ENCODE measurements at places on chromosomes 1 and 21.

- H3K27me3 ChIP-seq = peaks cover 30% of the 10 kb centered on the region
- DNase-seq = no peak
- no peak overlapping the region for H3K27ac ChIP-seq
Observed at GRCh38 chr1:179588425-179589024, 3.1 kb upstream of the TDRD5 start.

DNA sequence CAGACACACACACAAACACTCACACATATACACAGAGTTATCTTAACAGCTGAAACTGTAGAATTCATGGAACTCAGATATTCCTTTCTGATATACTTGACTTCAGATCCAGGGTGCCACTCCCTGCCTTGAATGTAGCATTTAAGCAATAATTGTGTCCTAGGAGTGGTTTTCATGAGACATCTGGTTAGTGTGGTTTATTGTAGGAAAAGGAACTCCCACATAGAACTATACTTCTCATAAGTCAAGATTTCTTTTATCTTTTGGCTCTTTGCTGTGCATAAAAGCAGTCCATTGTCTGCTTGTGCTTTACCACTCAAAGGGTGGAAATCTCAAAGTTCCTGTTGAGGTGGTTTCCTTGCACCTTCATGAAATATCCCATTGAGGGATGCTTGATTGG lies 272.6 kb upstream of the SGIP1 start:
- H3K27me3 ChIP-seq = peaks cover 7% of the 10 kb centered on the region
- DNase-seq = no peak
- no peak overlapping the region for H3K27ac ChIP-seq
- H3K4me3 ChIP-seq = no peak overlapping the region

DNA sequence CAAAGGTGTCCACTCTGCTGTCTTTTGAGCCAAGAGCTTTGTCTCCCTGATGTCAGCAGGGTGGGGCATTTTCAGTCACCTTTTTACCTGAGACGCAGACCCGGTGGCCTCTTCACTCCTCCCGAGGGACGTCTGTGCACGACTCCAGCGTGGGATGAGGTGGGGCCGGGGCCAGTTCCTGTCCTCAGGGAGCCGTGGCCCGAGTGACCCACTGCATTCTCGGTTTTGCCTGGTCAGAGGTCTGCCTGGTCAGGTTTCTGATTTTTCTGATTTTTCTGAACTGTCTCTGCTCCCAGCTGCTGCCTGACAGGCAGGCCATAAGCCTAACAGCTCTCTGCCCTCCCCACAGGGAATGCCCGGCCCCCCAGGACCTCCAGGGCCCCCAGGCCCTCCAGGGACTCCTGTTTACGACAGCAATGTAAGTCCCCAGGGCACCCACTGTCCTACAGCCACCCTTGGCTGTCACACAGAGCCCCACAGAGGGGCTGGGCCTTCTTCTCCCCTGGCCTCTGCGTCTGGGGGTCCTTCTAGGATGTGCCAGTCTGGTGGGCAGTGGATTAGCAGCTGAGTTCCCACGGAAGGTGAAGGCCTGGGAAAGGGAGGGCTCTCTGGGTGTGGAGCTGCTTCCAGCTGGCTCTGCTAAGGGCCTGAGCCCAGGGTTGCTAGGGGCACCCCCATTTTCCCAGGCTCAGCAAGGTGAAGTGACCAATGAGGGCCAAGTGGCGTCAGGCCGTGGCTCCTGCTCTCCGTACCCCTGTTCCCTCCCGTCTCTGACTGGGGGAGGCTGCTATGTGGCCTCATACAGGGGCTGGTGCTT lies 45.9 kb downstream of the SLC19A1 start:
- H3K4me1 ChIP-seq = no peaks in the 10 kb centered on the region
- DNase-seq = no peak
- H3K27me3 ChIP-seq = no peaks in the 10 kb centered on the region
- no peak overlapping the region for H3K27ac ChIP-seq
- no peak overlapping the region for H3K4me3 ChIP-seq

DNA sequence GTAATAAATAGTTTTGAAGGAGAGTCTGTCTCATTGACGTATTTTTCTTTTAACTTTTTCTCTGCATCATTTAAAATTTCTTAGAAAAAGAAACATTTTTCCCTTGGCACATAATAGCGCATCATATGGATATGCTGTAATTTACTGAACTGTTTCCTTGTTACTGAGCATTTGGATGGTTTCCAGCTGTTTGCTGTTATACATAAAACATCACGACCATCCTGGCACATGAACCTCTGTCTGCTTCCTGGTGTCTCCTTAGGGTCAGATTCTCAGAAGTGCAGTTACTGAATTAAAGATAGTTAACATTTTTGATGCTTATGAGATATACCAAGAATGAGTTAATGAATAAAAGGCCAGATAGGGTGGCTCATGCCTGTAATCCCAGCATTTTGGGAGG lies 67.2 kb downstream of the BACE2 start:
- DNase-seq = no peak
- H3K4me3 ChIP-seq = no peak overlapping the region
- H3K4me1 ChIP-seq = no peaks in the 10 kb centered on the region
- no peak overlapping the region for H3K27ac ChIP-seq

DNA sequence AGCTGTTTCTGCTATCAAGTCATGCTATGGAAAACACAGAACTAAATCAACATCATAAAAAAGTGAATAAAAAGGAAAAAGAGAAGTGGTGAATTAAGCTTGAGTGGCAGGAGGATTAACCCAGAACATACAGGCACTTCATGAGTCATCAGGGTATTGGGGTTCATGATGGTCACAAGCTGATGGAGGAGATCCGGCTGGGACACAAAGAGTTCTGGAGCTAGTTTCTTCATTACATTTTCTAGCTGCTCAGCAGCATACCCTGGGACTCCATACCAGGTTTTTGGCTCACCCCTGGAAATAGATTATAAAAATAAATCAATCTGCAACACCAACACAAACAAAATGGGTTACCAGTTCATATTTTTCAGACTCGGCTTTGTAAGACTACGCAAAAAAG lies 42.5 kb upstream of the SYT2 start:
- no peaks in the 10 kb centered on the region for H3K27me3 ChIP-seq
- H3K4me3 ChIP-seq = no peak overlapping the region
- H3K36me3 ChIP-seq = peaks cover 84% of the 10 kb centered on the region
- no peaks in the 10 kb centered on the region for H3K4me1 ChIP-seq
- no peak for DNase-seq

- no peak overlapping the region for H3K4me3 ChIP-seq
- peaks cover 25% of the 10 kb centered on the region for H3K27me3 ChIP-seq
- H3K4me1 ChIP-seq = no peaks in the 10 kb centered on the region
- DNase-seq = no peak
Observed at GRCh38 chr1:88466011-88466410, 218.1 kb upstream of the PKN2 start.

- peaks cover 38% of the 10 kb centered on the region for H3K36me3 ChIP-seq
- H3K4me1 ChIP-seq = peaks cover 43% of the 10 kb centered on the region
- H3K4me3 ChIP-seq = no peak overlapping the region
Observed at GRCh38 chr1:156767879-156768604, 707 bp downstream of the PRCC start.

GRCh38 chr1:11641776-11642305 lies 12.4 kb downstream of the FBXO2 start:
- no peak overlapping the region for H3K27ac ChIP-seq
- H3K27me3 ChIP-seq = no peaks in the 10 kb centered on the region
- no peak for DNase-seq
- H3K36me3 ChIP-seq = no peaks in the 10 kb centered on the region
- H3K4me3 ChIP-seq = no peak overlapping the region

DNA sequence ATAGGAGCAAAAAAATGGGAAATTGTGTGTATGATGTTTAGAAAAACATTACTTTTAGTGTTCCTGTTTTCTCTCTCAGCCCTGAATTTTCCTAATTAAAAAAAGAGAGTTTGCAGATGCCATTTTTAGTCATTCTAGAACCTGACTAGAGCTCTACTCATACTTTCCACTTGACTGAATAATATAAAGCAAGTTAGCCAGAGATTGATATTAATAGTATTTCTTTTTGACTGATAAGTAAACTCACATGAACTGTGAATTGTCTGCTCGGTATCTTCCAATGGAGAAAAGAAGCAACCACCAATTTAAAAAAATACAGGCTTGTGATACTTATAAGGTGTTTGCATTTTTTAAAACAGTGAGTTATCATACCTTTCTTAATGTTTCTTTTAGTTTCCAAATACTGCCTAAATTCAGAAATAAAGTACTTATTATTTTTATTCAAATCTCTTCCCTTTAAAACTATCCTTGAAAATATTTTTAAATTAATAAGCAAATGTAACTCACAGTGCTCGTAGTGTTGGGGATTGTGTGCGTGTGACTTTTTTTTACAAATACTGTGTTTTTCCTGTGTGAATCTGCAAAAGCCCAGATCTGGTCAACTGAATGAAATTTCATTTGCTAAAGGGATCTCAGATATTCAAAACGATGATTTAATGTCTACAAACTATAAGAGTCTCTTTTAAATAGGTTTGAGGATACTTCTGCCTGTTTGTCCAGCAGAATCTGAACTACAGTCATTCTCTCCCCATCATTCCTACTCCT lies 9.8 kb downstream of the RAP1A start:
- H3K27me3 ChIP-seq = no peaks in the 10 kb centered on the region
- H3K4me3 ChIP-seq = peak overlapping the region; percentile 62
- no peak for DNase-seq
- H3K36me3 ChIP-seq = peaks cover 37% of the 10 kb centered on the region
- peaks cover 75% of the 10 kb centered on the region for H3K4me1 ChIP-seq

DNA sequence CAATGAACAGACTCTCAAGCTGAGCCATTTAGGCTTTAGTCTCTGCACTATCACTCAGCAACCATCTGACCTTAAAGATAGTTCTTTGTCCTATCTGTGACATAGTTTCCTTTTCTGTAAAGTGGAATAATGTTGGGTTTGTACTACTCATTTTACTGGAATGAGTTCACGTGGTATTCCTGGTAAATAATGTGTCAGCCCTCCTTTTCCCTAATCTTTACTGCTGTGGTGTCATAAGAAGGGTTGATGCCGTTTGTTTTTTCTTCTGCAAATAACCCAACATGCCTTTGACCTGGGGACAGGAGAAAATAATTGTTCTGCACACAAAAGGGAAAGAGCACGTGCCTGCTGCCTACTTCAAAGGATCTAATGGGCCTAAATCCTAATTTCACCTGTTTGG lies 297.8 kb downstream of the BRINP3 start:
- no peak for DNase-seq
- no peaks in the 10 kb centered on the region for H3K4me1 ChIP-seq
- H3K27ac ChIP-seq = no peak overlapping the region
- no peak overlapping the region for H3K4me3 ChIP-seq
- no peaks in the 10 kb centered on the region for H3K27me3 ChIP-seq
- H3K36me3 ChIP-seq = no peaks in the 10 kb centered on the region

DNA sequence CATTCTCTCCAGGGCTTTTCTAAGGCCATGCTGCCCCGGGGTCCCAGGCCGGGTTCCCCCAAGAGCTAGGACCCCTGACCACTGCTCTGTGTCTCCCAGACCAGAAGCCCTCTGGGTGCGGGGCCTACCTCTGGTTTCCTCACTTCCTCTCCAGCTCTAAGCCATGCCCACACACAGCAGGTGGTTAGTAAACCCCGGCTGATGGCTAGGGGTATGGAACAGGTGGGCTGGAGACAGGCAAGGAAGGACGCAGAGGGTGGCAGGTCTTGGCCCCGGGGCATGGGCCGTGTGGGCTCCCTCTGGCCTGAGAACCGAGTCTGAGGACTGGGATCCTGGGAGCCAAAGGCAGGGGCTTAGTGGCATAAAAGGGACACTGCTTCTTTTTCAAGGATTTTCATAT lies 15.9 kb upstream of the PLCH2 start:
- H3K27me3 ChIP-seq = no peaks in the 10 kb centered on the region
- H3K4me3 ChIP-seq = no peak overlapping the region
- no peak for DNase-seq
- no peak overlapping the region for H3K27ac ChIP-seq
- H3K4me1 ChIP-seq = no peaks in the 10 kb centered on the region

- H3K36me3 ChIP-seq = peaks cover 2% of the 10 kb centered on the region
- H3K4me3 ChIP-seq = no peak overlapping the region
- H3K27me3 ChIP-seq = no peaks in the 10 kb centered on the region
- peaks cover 3% of the 10 kb centered on the region for H3K4me1 ChIP-seq
Observed at GRCh38 chr1:1245817-1246576, 525 bp downstream of the C1QTNF12 start.

DNA sequence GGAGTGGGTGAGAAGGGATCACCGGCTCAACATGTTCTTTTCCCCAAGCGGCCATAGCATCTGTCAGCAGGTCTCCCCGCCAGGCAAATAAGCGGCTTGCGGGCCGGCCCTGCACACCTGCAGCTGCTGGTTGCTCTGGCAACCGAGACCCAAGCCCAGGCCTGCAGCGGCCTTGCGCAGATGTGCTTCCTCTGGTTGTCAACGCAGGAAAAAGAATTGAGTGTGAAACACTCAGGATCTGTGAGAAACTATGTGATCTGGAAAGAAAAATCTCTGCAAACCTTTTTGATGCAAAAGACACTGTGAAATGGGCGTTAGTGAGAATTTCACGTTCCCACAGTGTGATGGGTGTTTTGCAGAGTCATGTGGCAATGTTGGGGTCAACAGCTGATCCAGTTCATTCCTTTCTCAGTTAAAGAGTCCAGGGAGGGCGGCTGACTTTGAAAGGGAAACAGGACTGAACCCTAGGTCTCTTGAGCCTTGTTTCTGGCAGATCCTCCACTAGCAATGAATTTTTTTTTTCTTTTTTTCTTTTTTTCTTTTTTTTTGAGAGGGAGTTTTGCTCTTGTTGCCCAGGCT lies 28.4 kb downstream of the TOMM20 start:
- H3K4me1 ChIP-seq = peaks cover 19% of the 10 kb centered on the region
- H3K27me3 ChIP-seq = peaks cover 1% of the 10 kb centered on the region
- H3K4me3 ChIP-seq = no peak overlapping the region
- peaks cover 2% of the 10 kb centered on the region for H3K36me3 ChIP-seq
- no peak overlapping the region for H3K27ac ChIP-seq
- no peak for DNase-seq

Measured in activated T-helper 2 cell treated with anti-CD3 and anti-CD28 coated beads, Interferon-gamma antibody, Interleukin-2, Interleukin-4, amounts not matched to agents 10 μg/mL and 5 μg/mL and 100 μg/mL, durations not matched to agents 14 hours and 24 hours and 36 hours (primary cell).